ENCODE measurements at places on chromosomes 4 and X. TPM values are rescaled to one million over a fixed set of nuclear protein-coding genes. Genes with fewer than 3 reads are reported as not detected.

GABRE gene
- total RNA-seq = 4.4 TPM

KCNE5 gene
- 7.8 TPM for total RNA-seq

POU4F2 gene
- not detected for total RNA-seq

GAGE13 gene
- not detected for total RNA-seq

MAB21L2 gene
- total RNA-seq = 3.0 TPM

CCDC149 gene
- 22.1 TPM for total RNA-seq

HS6ST2 gene
- 37.8 TPM for total RNA-seq

Data from diencephalon (tissue), 1 donor.